ENCODE measurements at places on chromosomes 11 and 22.

GRCh38 chr22:22168190-22168940 lies 76.2 kb upstream of the VPREB1 start:
- DNase-seq, result peak; percentile 49

- peak; percentile 75 for DNase-seq
Observed at GRCh38 chr11:111777094-111778046, 11.2 kb upstream of the PPP2R1B start.

DNA sequence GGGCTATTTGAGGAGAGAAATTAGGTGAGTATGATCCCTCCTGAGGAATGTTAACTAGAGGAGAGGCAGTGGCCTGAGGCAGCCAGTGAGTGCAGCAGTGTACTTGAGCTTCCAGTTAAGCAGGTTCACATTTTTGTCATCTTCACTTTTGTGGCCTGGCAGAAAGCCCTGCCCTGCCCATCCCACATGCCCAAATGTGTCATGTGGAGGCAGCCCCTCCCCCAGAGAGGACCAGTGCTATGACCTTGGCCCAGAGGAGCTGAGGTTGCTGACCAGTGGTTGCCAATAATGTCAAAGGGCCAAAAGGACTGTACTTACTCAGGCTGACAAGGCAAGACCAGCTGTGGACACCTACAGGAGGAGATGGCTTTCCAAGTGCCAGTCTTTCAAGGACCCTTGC lies 17.6 kb upstream of the GRK2 start:
- no peak for DNase-seq

DNA sequence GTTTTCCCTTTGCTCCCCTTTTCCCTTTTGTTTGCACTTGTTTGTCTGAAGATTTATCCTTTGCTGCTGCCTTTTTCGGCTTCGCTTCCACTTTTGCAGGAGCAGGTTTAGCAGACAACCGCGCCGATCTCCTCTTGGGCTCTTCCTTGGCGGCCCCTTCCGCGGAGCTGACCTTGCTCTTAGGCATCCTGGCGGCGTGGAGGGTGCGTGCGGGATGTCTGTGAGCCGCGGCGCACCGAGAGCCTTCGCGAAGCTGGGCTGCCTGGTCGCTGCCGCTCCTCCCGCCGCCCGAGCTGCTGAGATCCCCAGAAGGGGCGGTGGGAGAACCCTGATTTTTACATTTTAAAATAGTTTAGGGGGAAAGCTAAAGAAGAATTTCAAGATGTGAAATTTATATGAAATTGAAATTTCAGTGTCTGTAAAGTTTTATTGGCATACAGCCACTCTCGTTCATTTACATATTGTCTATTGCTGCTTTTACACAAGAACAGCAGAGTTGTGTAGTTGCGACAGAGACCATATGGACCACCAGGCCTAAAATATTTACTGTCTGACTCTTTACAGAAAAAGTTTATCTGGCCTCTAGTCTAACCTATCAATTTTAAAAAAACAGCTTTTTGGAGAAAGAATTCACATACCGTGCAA lies 105.2 kb upstream of the RRM1 start:
- DNase-seq, result no peak

DNA sequence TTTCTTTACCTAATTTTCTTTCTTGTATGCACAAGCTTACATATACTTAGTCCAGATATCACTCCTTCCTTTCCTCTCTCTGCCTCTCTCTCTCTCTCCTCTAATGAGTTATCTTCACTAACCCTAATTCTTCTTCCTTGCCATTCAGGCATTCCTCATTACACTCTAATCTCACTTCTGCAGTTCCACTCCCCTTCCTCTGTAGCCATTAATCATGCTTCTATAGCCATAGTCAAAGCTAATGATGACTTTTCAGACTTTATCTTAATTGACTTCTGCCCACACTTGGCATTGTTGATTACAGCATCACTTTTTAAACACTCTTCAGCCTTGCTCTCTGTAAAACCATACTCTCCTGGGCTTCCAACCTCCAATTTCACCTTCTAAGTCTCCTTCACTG lies 35.3 kb upstream of the SC5D start:
- DNase-seq, result no peak

DNA sequence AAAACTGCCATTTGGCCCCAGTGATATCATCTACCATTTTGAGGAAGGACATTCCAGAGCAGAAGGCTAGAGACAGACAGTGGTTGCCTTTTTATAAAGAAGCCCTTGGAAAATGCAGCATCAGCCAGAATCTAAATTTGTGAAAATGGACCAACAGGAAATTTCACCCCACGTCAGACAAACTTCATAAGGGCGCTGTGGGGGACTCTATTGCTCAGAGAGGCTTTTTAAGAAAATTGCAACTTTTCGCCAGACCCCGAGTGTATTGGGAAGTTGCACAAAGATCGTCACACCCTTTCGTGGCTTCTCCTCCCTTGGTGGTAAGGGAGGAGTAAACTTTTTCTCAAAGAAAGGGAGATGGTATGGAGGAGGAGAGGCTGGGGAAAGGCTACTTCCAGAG lies 12.3 kb upstream of the ALX4 start:
- DNase-seq, result no peak

GRCh38 chr11:70002433-70002832 lies 75.7 kb upstream of the ANO1 start:
- no peak for DNase-seq

GRCh38 chr11:107969219-107969618 lies 39.5 kb upstream of the CUL5 start:
- DNase-seq, result peak; percentile 22

DNA sequence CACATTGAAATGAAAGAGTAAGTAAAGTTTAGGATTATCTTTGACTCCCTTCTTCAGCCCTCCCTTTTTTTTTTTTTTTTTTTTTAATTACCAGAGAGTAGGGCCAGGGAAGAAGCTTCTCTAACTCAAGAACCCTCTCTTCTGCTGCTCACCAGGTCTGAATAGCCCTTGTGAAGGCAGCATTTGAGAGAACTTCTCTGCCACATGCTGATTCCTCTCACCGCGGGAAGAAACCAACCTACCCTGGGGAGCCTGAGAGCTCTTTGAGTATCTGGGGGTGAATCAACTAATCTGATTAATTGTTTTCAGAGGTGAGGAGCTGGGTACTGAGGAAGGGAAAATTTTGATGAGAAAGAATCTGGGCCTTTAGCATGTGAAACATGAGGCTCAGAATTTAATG lies 434.5 kb upstream of the CCDC90B start:
- DNase-seq, result no peak

DNA sequence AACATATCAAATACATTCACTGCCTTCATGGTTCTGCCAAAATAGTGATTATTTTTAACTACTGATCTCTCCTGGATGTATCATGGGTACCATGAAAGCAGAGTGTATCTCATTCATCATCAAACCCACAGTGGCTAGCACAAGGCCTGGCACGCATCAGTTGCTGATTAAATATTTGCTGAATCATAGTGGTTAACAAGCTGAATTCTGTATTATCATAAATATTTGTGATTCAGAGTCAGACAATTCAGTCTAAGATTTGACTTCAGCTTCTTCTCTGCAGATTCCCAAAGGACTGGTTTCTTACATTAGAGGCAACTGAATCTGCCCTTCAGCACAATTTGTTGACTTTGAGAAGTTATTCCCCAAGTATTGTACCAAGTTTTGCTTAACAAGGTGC lies 715.8 kb upstream of the LRRC4C start:
- DNase-seq, result no peak

Data from SK-MEL-5 (cell line).